Stimulated activated CD4-positive, alpha-beta T cell treated with anti-CD3 and anti-CD28 coated beads, Interleukin-12 subunit alpha, Interleukin-12 subunit beta, amount 100 ng/mL, for 48 hours (primary cell): ENCODE measurements at places on chromosomes 13 and 19.

DNA sequence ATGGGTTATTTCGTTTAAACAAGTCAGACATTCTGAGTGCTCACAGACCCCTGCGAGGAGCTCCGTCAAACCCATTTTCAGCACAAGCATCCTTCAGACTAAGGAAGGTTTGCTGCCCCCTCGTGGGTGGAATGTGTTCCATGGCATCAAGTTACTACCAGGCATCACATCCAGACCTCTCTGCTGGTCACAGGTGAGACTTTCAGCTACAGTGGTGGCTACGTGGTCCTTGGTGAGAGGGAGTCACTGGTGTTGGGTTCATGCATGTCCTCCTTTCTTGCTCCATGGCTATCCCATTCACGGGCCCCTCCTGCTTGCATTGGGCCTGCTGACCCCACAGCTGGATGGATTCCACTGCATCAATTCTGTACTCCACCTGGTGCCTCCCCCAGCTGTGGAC lies 9.1 kb upstream of the LILRB5 start:
- DNase-seq = peak; percentile 74

- no peak for DNase-seq
Measured at GRCh38 chr13:24127116-24127631, 33.3 kb upstream of the SPATA13 start.

DNA sequence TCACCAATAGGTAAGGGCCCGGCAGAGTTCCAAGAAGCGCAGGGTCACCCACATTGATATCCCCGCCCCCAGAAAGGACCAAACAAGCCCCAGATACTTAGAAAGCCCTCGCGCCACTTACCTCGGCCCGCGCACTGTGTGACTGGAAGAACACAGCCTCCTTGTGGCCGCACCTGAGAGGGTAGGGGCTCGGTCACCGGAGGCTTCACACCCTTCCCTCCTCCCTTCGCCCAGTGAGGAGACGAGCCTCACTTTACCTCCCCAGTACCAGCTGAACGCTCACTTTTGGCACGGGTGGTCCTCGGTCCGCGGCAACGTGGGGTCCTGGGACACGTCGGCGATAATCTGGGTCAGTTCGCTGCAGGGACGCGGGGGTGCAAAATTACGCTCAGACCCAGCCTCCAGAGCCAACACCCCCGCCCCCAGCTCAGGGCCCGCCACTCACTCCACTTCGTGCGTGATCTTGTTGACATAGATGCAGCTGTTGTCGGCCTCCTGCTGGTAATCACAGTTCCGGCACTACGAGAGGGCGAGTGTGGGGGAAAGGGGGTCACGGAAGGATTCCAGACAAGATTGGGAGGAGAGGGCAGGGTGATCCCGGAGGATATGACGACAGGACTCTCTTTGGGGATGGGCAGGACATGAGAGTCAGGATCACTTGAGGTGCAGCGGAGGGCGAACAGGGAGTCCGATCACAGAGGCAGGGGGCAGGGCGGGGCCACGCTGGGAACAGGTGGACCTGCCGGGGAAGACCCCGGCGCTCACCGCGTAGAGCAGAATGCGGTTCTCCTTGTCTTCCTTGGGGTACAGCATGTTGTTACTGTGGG lies 568 bp downstream of the POLR2I start:
- peak; percentile 12 for DNase-seq

- DNase-seq = no peak
Measured at GRCh38 chr13:104691767-104692467, 1625.7 kb upstream of the SLC10A2 start.

DNA sequence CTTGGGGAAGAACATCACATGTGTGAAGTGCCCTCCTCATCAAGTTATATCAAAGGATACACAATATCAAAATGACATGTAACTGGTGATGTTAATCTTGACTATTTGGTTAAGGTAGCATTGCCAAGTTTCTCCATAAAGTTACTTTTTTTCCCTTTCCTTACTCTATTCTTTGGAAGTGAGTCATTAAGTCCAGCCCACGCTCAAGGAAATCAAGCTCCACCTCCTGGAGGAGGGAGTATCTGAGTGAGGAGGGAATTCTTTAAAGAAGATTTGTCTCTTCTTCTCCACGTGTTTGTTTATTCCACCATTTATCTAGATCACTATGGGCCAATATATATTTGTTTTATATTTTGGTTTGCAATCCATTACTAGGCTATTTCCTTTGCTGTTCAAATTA lies 33.6 kb upstream of the FNDC3A start:
- DNase-seq = no peak

DNA sequence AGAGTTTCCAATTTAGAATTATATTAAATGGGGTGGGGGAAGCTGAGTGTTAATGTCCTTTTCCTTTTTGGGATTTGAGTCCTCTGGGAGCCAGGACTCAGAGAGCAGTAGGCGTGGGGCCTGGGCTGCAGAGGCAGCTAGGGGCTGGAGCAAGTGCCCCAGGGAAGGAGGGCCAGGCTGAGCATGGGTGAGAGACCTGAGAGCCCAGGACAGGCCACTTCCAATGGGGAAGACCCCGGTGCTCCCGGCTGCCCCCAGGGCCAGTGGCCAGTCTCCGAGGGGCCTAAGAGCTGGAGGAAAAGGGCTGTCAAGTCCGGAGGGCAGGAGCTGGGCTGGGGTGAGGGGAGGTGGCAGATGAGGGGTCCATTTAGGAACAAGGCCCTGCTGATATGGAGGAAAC lies 371.5 kb downstream of the ZNF536 start:
- no peak for DNase-seq

DNA sequence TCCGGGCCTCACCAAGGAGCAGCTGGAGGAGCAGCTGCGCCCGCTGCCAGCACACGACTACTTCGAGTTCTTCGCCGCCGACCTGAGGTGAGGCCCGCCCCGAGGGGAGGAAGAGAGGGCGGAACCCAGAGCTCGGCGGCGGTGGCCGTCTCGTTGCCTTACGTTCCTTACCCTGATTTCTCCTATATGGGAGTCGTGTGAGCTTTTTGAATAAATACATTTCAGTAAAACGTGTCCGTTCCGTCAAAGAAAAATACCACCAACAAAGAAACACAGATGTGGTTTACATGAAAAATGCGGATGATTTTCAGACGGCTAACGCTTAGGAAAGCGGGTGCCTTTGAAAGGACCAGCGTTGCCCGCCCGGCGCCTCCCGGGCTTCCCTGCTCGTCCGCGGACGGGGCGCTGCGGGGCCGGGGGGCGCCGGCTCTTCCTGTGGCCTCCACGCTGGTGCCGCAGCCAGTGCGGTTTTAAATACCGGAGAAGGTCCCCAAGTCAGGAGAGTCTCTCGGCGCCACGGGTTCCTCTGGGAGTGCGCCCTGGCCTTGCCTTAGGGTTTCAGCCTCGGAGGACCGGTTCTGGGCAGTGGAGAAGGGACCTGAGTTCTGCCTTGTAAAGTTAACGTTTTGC lies 755 bp downstream of the UPF3A start:
- peak; percentile 49 for DNase-seq

- no peak for DNase-seq
Measured at GRCh38 chr13:22055259-22055658, 384.4 kb downstream of the FGF9 start.

- DNase-seq = no peak
Measured at GRCh38 chr19:14385492-14385891, 4.2 kb downstream of the ADGRE5 start.

GRCh38 chr19:13037731-13038130 lies 42.5 kb downstream of the NFIX start:
- DNase-seq = no peak

- no peak for DNase-seq
Measured at GRCh38 chr19:54551950-54552912, 21.4 kb upstream of the LILRA2 start.

- DNase-seq = no peak
Measured at GRCh38 chr19:46232468-46232867, 2.9 kb downstream of the IGFL1 start.

DNA sequence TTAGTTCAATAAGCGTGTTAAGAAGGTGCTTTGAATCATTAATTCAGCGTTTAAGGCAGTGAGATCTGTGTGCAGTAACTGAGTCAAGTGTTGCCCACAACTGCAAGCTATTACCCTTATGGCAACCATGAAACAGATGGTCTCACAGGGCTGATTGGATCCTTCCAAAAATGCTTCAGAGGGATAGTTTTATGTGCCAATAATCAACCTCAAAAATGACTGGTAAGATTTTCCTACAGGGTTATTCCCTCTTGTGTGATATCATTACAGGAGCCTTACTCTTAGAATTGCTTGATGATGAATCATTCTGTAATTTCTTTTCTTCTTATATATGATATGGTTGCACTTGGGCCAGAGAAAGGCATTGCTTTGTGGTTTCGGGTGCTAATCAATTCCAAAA lies 1299.2 kb upstream of the ATXN8OS start:
- no peak for DNase-seq

DNA sequence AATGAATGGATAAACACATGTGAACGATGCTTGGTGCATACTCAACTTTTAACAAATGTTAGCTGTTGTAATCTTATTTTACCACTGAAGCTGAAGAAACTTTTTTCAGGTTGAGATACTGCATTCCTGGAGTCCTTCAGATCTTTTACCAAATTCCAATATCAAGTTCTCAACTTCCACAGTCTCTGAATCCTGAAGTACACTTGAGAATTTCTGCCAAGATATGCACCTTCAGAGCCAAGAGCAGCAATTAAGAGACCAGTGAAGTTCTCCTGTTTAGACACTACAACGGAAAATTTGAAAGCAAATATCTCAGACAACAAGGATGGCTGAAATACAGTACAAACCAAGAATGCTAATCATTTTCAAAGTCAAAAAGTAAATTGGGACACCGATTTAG lies 84.6 kb upstream of the MTIF3 start:
- no peak for DNase-seq

GRCh38 chr19:32289566-32290210 lies 55.7 kb upstream of the ZNF507 start:
- no peak for DNase-seq

- no peak for DNase-seq
Measured at GRCh38 chr13:25683662-25684370, 312.0 kb downstream of the ATP8A2 start.

GRCh38 chr19:1062387-1063029 lies 4.5 kb upstream of the ARHGAP45 start:
- DNase-seq = no peak

GRCh38 chr19:13744174-13744573 lies 20.1 kb upstream of the MRI1 start:
- DNase-seq = no peak

DNA sequence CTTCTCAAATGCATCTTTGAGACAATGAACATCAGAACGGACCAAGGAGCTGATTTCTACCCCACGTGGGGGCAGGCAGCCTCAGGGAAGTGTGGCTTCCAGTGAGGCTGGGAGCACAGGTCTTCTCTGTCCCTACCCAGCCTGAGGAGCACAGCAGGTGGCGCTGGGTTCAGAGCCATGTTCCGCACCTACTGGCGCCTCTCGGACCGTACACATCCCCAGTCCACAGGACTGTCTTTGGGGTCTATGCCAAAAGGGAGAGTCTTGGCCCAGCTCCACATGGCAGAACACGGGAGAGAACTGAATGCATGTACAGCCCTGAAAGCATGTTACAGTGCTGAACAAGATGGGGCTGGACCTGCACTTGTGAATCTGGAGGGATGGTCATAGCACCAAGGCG lies 22.6 kb downstream of the SUGP1 start:
- no peak for DNase-seq

- no peak for DNase-seq
Measured at GRCh38 chr13:31014456-31014855, 82.0 kb downstream of the TEX26 start.

DNA sequence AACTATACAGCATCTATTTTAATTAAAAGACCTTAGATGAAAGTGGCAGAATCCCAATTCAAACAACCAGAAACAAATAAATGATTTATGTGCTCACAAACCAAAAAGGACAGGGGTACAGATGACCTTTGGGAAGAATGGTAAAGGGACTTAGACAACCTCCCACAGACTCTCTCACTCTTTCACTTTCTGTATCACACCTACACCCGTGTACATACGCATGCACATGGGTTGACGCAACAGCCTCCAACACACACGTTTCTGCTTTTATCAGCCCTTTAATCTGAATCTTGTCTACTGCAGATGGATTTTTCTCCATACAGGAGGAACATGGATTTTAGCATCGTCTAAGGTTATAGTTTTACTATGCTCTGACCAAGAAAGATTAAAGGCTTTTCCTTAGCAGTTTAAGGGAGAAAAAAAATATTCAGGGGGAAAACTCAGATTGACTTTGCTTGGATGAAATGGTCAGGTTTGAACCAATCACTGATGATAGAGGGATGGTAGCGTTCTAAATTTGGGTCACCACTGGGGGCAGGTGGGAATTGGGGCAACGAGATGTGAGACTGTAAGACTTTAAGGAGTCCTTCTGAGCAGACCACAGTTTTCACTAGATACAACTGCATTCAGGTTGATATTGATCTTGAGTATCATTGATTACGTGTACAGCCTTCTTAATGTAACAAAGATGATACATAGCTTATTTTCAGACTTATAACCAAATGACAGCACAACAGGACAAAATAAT lies 166.1 kb downstream of the ITGBL1 start:
- no peak for DNase-seq

DNA sequence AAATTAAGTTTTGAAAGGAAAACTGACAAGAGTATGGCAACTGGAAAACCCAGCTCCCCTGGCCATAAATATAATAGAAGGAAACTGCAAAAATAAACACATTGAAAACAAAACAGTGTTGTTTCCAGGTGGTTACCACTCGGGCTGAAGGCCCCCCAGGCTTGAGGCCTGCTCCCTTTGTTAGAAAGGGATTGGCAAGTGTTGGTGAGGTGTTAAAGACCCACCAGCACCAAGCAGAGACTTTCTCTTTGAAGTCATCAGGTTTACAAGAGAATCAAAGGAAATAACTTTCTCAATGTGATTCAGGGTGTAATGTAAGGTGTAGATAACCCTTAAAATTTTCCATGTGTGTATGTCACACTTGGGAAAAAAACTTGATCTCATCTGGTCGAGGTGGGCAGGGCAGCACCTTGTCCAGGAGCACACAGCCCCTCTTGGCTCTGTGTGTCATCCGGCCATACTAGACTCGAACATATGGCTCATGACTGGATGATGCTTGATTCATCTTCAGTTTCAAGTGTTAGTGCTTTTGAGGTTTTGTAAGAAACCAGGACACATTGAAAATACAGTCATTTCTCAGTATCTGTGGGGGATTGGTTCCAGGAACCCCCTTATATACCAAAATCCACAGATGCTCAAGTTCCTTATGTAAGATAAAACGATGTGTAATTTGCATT lies 7.8 kb downstream of the ACTN4 start:
- no peak for DNase-seq

DNA sequence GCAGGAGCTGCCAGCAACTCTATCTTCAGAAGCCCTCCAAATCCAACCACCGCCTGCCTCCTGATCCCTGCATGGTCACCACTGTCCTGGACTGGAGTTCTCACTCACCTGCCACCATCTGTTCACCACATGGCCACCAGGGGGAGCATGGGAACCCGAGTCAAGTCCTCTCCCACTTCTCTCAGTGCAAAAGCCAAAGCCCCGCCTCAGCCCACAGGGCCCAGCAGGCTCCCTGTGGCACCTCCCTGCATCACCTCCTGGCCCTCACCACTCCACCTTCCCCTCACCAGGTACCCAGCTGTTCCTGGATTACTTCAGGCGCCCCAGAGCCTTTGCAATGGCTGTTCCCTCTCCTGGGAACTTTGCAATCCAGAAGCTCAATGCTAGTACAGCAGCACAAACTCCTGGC lies 5.3 kb downstream of the DHPS start:
- DNase-seq = peak; percentile 81
